ENCODE measurements at places on chromosomes 7 and 10.

DNA sequence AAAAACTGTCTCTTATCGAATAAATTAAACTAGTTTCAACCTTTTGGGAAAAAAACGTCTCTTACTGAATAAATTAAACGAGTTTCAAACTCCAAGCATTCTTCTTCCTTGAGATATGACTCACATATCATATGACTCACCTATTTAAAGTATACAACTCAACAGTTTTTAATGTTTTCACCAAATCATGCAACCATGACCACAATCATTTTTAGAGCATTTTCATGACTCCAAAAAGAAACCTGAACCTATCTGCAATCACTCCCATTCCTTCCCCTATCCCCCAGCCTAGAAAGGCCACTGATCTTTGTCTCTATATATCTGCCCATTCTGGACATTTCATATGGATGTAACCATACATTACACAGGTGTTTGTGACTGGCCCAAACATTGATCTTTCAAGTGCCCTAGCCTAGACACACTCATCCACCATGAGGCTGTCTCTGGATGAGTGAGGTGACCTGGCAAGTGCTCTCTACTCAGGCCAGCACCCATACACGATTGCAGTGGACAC lies 115.3 kb downstream of the PIP4K2A start:
- DNase-seq: no peak

- DNase-seq: no peak
Observed at GRCh38 chr10:100229819-100230422, 525 bp upstream of the CHUK start.

- DNase-seq: no peak
Observed at GRCh38 chr7:39950473-39951225, 593 bp downstream of the CDK13 start.

DNA sequence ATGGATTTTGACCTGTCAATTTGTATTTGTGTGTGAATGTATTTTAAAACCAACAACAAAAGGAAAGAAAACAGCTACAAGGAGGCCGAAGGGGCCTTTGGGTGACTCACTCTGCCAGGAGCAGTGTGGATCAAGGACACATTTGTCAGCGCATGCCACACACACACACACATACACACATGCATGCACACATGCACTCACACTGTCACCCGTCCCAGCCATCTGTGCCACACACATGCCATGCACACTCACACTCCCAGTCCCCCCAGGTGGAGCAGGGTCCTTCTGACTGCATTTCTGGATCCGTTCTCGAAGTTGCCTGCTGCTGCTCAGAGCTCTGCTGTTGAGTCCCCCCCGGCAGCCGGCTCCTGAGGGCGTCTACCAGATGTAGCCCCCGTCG lies 26.0 kb downstream of the SPOCK2 start:
- DNase-seq: peak; percentile 56

DNA sequence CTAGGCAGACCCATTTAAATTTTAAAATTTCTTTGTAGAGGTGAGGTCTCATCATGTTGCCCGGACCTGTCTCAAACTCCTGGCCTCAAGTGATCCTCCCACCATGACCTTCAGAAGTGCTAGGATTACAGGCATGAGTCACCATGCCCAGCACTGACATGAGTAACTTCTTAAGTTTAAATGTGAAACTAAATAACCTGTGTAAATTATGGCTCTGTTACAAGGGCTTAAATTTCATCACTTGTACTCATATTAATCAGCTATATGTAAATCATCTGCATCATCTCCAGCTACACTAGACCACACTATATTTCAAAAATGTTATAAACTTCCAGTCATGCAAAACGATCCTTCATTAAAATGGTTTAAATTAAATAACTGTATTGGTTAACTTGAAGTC lies 56.1 kb downstream of the ATAD1 start:
- no peak for DNase-seq

DNA sequence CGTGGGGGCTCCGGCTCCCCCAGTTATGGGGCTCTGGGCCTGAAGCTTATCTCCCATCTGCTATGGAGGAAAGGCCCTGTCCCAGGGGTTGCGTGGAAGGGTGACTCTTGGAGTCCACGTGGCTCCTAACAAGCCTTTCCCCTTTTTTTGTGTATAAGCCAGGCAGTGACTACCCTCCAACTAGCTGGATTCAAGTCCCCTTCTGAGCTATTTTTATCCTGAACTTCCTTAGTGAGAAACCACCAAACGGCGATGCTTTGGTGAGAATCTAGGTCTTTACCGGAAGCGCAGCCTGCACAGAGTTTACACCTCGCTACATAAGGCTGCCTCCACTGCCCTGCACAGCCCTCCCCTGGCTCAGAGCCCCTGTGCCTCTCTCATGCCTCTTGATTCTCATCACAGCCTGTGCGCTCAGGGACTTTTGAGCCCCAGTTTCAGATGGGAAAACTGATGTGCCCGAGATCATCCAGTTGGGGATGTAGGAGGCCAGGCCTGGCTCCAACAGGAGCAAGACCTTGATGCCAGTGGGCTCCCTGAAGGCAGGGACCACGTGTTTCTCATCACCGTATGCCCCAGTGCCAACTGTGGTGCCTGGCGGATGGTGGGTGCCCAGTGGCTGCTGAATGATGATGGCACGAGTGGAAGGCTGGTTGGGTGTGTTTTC lies 102.3 kb upstream of the PPIF start:
- no peak for DNase-seq

GRCh38 chr7:11829954-11830353 lies 2.0 kb downstream of the THSD7A start:
- no peak for DNase-seq

GRCh38 chr7:7861211-7861633 lies 107.4 kb upstream of the GLCCI1 start:
- DNase-seq: no peak

- DNase-seq: no peak
Observed at GRCh38 chr7:132311733-132312132, 264.5 kb downstream of the PLXNA4 start.

- DNase-seq: no peak
Observed at GRCh38 chr10:64762861-64763260, 1241.7 kb downstream of the REEP3 start.

- DNase-seq: no peak
Observed at GRCh38 chr7:44698046-44698580, 50.5 kb upstream of the ZMIZ2 start.

GRCh38 chr7:895451-896052 lies 19.2 kb downstream of the GET4 start:
- DNase-seq: no peak

DNA sequence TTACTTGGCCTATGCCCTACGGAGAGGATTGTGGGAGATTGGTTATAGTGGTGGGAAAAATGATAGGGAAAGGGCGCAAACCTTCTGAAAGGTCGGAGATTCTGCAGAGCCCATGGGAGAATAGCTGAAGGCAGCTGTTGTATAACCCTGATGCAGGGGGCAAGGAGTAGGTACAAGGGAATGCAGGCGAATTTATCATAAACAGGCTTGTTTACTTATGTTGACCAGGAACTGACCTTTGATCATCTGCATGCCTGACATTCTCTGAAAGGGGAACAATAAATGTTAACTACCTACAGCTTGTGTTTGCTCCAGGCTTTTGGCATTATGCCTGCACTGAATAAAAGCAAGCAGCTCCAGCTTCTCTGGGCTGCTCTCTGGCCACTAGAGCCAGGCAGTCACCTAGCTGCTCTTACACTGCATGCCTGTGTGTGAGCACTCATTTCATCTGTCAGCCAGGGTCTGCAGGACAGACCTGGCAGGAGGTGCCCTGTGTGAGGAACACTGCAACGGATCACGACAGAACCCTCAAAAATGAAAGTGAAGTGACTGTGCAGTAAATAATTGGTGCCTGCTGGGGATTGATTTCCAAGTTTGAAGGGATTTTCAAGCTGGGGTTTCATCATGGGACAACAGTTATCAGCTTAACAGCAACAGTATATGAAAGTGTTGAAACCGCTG lies 31.1 kb upstream of the ABCA13 start:
- no peak for DNase-seq

DNA sequence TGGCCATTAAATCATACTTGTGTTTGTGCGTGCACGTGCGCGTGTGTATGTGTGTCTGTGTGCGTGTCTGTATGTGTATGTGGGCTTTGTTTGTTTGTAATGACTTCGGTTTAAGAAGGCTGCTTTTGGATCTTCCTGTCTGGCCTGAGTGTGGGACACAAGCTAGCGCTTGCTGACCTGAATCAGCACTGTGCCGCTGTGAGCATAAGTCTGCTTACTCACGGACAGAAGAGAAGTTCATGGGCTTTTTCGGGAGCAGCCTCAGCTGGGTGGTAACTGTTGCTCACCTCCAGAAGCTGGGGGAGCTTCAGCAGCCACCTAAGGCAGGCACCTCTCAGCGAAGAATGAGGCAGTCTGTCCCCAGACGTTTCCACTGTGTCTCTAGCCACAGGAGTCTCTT lies 56.1 kb upstream of the TRUB1 start:
- no peak for DNase-seq

- DNase-seq: no peak
Observed at GRCh38 chr10:122999347-122999746, 9.2 kb downstream of the IKZF5 start.

GRCh38 chr7:24395512-24395911 lies 111.5 kb downstream of the NPY start:
- DNase-seq: no peak

DNA sequence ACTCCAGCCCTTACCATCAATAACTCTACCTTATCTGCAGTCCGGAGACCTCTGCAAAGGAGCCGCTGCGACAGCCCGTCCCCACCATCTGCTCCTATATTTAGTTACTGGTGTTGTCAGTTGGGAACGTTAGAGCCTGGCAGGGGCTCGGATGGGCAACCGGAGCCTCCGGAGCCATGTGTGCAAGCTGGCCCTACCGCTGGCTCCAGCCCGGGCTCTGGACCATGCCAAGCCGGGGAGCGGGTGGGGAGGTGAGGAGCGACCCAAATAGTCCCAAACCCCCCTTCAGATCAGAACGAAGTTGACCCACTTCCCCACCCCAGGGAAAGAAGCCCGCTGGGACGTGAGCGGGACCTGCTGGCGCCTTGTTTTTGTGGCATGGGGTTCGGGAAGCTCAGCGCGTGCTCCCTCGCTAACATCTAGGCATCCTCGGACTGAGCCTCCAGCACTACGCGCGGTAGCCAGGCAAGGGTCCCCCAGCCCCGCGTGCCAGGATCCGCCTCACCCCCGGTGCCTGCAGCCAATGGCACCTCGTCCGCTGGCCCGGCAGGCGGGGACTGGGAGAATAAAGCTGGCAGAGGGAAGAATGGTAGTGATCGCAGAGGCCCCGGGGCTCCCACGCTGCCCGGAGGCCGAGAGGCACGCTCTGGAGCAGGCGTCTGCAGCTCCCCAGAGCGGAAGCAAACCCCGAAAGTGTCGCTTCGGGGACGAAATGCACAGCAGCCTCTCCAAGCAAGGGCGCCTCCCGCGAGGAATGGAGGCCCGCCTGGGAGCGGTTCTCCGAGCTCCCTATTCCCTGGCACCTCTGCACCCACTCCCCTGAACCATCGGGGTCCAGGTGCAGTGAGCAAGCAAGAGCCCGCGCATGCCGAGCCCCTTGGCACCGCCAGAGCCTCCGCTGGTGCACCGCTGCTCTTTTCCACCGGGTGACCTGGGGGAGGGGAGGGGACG lies 679 bp downstream of the LRRC20 start:
- DNase-seq: peak; percentile 59

GRCh38 chr7:92528958-92529264 lies 316 bp downstream of the RBM48 start:
- DNase-seq: no peak

- DNase-seq: no peak
Observed at GRCh38 chr10:49748006-49748405, 14.1 kb downstream of the OGDHL start.

DNA sequence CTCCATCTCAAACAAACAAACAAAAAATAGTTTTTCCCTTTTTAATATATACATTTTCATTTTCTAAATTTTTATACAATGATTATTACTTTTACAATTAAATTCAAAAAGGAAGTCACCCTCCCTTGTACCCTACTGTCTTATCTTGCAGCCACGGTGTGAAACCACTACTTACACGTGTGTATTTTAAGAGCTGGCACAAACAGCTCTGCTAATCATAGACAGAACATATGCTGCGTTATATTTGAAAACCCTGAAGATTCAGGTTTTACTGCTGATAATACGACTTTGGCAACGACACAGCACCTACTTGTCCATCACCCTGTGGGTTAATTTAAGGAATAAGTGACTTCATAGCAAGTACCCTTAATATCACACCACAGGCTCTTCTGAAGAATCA lies 991 bp downstream of the ANKRD61 start:
- DNase-seq: no peak

- no peak for DNase-seq
Observed at GRCh38 chr7:14805105-14805719, 97.3 kb downstream of the DGKB start.

- no peak for DNase-seq
Observed at GRCh38 chr7:86947929-86948328, 111.5 kb downstream of the ELAPOR2 start.

DNA sequence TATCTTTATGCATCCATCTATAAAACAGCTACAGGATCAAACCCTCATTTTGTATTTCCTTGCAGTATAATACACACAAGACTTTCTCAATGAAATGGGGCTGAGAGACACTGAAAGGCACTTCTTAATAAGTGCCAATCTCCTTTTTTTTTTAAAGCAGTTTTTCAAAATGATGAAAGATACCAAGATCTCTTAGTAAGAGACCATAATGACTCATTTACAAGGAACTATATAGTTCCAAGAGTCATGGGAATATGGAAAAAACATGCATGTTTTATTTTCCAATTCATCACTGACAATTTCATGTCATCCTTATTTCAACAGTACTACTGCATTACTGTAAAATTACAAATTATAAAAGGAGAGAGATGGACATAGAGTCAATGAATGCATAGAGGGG lies 973.7 kb downstream of the GATA3 start:
- DNase-seq: no peak

DNA sequence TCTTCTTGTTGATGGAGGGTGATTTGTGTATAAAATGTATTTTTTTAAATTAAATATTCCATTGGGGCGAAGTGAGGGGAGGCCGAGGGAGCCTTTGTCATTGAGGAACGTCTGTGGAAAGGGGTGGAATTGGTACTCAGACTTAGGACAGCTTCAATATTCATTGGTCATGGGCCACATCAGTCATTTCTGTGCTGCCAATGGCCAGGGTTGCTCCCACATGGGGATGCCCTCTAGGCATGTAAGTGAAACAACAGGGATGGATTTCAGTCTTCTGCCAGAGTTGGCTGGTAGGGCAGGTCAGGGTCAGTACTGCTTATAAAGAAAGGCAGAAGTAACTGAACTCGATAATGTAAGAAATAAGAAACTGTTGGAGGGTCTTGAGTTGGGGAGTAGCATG lies 47.2 kb downstream of the NEURL1 start:
- DNase-seq: no peak

DNA sequence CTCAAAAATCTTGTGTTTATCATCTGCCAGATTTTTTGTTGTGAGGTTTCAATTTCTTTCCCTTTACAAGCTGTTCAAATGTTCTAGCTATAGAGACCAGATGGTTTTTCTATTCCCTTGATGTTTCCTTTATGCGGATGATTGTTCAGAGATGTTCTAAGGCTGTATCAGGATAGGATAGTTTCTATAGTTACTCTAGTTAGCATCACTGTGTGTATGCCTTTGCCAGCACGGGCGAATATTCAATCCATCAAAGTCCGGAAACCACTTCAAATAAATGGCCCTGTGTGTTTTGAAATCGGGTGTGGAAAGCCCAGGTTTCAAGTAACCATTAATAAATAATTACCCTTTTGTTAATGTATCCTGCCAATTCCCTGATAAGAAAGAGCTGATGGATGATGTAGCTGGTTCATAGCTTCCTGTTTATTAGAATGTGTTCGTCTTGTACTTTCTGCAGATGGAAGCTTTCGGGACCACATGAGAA lies 149.8 kb upstream of the PRKCQ start:
- DNase-seq: no peak
